ENCODE measurements at places on chromosomes 12 and 14.

- no peak for DNase-seq
Observed at GRCh38 chr12:100448656-100449055, 25.0 kb upstream of the NR1H4 start.

DNA sequence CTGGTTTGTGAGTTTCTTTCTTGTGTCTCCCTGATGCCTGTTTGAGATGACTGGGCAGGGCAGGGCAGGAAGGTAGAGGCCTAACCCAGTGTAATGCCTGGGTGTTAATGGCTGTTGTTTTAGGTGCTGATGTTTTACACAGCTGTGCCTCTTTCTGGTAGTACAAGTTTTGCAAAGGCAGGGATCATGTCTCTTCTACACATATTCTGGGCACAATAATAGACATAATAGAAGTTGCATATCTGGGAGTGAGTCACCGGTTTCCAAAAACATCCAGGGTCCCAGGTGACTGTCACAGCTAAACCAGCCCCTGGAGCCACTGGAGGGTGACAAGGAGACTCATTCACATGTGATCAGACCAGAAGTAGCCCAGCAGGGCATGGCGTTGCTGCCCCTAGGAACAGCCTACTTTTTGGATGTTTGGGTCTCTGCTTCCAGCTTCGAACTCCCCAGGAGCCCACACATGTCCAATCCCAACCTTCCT is 18.1 kb downstream of the TPCN1 start:
- no peak for DNase-seq

GRCh38 chr12:101891462-101891971 is 14.1 kb downstream of the DRAM1 start:
- DNase-seq: no peak

DNA sequence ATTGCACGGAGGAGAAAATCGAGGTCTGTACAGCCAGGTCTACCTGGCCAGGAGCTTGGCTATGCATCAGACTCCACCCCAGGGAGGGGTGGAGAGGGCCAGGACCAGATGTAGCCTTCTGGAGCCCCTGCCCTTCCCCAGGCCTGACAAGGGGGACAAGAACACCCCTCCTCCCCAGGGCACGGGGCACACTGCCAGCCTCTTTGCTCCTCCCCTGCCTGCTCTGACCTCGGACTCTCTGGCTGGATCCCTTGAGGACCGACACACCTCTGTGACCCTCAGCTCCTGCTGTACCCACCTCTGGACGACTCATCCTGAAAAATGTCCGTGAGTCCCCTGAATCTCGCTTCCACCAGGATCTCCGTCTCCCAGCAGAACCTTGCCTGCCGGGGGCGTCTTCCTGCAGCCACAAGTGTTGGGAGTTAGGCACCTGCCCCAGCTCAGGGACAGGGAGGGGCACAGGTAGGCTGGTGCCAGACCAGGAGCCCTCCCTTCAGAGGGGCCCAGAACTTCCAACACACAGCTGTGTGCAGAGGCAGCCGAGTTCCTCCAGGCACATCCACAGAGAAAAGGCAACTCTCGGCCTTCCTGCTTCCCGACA is 21.8 kb downstream of the AHNAK2 start:
- DNase-seq: no peak

DNA sequence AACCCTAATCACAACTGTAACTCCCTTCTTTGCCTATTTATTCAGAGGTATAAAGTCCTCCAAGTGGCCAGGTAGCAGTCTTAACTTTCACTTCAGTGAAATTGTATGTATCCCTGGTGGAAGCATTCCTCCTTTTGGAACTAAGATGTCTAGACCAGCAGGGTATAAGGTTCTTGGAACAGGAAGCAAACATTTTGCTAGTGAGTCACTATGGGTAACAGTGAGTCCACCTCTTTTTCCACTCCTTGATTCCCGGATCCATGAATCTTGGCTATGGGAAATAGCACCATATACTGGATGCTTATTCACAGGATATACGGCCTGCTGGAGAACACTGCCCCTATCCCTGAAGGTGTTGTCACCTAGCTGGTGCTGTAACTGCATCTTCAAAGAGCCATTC is 80.2 kb downstream of the KCNA5 start:
- no peak for DNase-seq

DNA sequence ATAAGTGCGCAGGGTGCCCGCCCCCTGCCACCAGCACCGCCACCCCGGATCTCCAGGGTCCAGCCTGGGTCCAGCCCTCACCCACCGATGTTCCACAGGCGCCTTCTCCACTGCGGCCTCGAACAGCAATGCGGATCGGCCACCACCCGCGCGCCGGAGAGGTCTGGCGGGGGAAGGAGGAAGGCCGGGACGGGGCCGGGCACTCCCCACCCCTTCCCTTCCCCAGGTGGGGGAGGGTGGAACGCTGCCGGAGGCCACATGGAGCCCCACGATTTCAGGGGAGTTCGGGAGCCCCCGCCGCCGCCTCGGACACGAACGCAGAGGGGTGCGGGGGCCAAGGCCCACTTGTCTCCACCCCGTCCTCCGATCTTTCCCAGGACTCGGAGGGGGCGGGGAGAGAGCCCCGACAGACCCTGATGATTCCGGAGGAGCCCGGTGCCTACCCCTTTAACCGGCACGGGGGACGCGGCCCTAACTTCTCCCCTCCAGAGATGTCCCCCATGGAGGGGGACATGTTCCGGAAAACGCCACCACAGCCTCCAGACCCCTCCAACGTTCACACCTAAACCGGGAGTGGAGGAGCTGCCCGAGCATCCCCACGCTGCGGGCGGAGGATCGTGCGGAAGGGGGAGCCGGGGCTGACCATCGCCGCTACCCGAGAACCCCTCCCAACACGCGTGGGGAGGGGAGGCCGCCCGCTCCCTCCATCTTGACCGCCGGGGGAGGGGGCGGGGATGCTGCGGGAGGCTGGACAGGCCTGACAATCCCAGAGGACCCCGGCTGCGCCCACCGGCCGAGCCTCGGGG is 1.1 kb downstream of the ATXN2 start:
- peak; percentile 57 for DNase-seq

- DNase-seq: no peak
Observed at GRCh38 chr14:89232265-89233070, 184.6 kb downstream of the FOXN3 start.

- DNase-seq: no peak
Observed at GRCh38 chr12:126545411-126545810, 1480.2 kb downstream of the AACS start.

GRCh38 chr14:73492670-73493069 is 1.9 kb downstream of the RIOX1 start:
- no peak for DNase-seq

- no peak for DNase-seq
Observed at GRCh38 chr12:76244300-76244699, 103.9 kb downstream of the BBS10 start.

GRCh38 chr12:118780939-118781338 is 200.4 kb upstream of the SRRM4 start:
- DNase-seq: no peak

DNA sequence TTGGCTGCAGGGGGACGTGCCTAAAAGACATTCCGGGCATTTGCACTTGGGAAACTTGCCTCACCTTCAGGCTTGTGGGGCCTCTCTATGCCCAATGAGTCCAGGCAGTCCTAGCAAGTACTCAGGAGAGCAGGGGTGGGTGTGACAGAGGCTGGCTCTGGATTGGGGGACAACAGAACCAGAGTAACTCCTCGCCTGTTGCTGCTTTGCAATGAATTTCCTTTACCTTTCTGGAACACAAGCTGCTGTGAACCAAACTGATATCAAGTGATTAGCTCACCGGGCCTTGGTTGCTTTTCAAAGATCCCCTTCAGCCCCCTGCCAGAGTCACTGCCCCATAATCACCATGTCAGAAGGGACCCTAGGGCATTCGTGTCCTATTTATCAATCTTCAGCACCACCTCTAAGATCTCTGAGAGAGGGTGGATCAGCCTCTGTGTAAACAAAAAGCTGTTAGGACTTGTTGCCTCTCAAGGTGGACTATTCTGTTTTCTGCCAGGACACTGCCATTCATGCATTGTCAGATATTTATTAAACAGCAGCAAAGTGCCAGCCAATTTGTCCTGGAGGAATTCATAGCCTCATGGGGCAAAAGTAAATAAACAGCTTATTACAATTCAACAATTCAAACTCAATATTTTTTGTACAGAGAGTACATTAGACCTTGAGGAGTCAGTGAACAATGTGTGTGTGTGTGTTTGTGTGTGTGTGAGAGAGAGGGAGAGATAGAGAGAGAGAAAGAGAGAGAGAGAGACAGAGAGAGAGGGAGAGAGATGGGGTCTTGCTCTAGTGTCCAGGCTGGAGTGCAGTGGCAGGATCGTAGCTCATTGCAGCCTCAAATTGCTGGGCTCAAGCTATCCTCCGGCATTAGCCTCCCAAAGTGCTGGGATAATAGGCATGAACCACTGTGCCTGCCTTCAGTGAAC is 11.3 kb downstream of the NFATC4 start:
- no peak for DNase-seq

DNA sequence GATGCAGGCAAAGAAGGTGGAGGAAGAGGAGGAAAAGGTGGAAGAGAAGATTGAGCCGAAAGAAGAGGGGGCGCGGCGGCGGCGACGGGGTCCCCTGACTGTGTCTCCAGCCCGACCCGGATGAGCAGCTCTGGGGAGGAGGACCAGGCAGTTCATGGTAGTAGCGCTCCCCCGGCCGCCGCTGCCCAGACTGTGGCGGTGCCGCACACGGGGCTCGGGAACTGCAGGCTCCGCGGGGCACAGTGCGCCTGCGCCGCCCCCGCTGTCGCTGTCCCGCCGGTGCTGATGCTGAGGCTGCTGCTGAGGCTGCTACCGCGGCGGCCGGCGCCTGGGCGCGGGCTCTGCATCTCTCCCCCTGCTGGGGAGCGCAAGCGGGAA is at the start of gene KCNH5:
TSS of gene KCNH5 (minus strand) at position 225 of the 378 bp plus-strand sequence. CDS start 272 bp downstream, outside the sequence.
- DNase-seq: no peak

- DNase-seq: no peak
Observed at GRCh38 chr12:31246470-31246850, 79.5 kb downstream of the SINHCAF start.

- DNase-seq: no peak
Observed at GRCh38 chr12:91256411-91256810, 73.8 kb upstream of the DCN start.

DNA sequence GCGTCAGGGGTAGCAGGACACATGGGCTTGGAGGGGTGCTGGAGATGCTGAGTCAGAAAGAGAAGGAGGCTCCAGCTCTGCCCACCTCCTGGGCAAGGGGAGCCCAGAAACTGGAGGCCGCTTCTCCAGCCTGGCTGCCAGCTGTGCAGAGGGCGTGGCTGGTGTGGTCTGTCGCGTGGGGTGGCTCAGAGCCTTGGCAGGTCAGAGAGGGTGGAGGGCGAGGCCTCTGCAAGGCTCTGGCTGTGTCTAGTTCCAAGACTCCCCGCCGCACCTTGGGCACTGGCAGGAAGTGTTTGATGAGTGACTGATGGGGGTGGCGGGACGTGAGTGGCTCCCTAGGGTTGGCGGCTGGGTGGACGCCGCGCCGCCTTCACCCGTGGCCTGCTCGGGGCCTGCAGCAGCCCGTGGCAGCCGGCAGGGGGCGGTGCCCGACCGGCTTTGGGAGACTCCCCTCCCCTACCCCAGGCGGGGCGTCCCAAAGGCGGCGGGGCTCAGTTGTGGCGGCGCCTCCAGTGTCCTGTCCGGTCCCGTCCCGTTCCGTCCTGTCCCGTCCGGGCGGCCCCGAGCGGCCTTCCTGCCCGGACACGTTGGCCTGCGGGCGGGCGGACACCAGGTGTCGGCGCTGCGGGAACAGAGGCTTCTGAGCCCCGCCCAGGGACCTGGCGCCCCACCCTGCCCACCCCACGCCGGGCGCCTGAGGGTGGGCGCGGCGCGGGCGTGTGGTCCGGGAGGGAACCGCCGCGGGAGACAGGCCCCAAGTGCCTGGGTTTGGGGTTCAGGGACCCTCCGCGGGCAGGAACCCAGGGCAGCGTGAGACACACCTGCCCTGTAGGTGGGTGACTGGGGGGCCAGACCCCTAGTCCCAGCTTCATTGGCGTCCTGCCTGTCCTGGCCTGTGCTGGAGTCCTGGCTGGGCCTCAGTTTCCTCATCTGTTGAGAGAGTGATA is 39.7 kb downstream of the KRT80 start:
- peak; percentile 91 for DNase-seq

- DNase-seq: no peak
Observed at GRCh38 chr12:62886796-62887195, 48.2 kb downstream of the PPM1H start.

DNA sequence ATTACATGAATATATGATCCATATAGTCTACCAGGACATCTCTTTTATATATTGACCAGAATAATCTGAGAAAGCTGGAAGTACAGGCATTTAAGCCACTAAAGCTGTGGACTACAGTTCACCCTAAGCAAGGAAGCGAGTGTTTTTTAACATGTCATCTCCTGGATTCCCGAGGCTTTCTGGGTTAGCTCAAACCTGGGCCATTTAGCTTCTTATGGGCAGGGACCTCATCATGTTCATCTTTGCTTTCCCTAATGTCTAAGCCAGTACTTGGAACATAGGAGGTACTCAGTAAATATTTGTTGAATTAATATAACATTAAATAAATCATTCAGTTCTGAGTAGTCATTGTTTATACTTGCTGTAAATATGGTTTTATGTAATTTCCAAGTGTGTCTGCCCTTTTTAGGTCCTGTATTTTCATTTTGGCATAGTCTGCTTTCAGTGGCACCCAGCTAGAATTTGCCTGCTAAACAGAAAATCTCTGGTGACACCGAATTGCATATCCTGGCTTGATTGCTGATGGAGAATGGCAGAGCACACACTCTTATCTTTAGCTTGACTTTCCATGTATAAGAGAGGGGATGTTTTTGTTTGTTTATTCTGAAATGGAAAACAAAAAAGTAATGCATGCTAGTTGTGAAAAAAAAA is 344.5 kb downstream of the ZFP36L1 start:
- no peak for DNase-seq

GRCh38 chr12:114976372-114976771 is 292.4 kb upstream of the TBX3 start:
- no peak for DNase-seq

DNA sequence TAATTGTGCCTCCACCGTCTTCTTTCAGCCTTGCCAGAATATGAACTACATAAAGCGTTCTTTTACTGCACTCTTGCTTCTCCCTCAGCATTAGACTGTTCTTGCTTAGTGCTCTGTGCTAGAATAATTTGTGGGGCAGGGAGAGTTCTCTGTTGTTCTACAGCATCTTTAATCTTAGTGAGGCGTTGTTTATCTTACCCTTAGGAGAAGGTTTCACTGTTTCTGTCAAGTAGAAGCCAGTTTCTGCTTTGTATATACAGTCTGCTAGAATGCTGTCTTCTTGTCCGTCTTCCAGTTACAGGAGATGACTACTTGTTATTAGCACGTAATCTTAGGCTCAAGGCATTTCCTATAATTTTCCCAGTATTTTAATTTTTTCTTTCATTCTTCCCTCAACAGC is 458.0 kb downstream of the FLRT2 start:
- no peak for DNase-seq

GRCh38 chr14:91963465-91963864 is 16.0 kb upstream of the FBLN5 start:
- no peak for DNase-seq

DNA sequence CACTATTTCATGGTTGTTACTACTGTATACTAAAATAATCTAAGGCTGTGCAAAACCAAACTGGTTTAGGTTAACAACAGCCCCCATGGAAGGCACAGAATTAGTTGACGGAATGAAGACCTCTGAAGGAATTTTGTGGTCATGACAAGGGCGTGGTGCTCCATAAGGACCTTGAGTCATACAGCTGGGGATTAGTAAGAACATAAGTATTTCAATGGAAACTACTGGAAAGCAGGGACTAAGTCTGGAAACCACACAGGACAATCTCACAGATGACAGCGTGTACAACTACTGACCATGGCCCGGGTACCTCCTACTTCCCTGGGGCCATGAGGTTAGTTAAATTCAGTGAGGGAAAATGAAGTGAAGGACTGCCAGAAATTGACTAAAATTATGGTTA is 98.5 kb upstream of the PLEKHA5 start:
- no peak for DNase-seq
